ENCODE measurements at places on chromosomes 6 and 20.

DNA sequence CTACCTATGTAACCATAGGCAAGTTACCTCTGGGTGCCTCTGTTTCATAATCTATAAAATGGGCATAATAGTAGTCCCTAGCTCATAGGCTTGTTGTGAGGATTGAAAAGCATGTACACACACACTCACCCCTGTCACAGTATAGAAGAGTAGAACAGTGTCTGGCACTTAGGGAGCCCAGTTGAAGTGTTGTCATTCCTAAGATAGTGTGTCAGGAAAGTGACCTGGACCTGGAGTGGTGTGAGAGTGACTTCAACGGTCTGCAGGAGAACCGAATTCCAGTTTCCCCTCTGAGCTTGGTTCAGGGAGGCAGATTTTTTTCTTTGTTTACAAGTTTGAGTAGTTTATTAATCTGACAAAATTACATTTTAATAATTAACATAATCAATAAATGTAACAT lies 229.9 kb upstream of the MAP3K7 start:
- DNase-seq, result no peak

DNA sequence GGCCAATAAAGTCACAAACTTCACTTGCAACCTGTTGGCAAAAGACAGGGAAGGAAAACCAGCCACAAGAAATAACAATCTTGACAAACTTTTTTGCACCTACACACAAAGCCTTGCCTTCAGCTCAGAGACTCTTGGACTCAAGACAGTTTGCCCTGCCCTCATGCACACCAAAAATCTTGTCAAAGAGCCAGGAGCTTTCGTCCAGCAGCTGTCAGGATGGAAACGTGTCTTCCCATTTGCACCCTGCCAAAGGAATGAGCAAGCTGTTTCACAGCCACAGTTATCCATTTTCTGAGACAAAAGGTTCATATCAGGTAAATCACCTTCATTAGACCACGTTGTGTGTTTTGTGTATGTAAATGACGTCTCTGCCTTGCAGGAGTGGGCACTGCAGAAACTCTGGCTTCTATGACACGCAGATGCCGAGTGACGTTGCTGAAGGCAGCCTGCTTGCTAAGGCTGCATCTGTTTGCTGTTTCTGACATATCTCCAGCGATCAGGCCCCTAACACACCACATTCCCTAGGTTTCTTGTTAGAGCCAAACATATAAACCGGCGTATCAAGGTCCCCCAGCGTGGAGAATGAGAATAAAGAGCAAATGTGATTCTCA lies 193.4 kb downstream of the SYNDIG1 start:
- no peak for DNase-seq

DNA sequence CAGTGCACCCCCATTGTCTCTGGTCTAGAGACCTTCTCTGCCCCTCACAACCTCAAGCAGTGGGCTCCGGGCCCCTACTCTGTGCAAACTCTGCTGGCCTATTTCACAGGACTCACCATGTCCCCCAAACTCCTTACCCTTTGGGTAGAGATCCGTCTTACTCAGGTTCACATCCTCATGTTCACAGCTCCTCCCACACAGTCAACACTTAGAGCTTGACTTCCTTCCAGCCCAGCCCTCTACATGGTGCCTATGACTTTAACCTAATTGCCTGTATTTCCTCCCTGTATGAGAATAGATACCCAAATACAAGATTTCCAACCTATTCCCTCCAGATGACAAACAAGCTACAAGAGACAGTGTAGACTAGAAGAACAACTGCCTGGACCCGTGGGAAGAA lies 528.6 kb upstream of the JARID2 start:
- no peak for DNase-seq

DNA sequence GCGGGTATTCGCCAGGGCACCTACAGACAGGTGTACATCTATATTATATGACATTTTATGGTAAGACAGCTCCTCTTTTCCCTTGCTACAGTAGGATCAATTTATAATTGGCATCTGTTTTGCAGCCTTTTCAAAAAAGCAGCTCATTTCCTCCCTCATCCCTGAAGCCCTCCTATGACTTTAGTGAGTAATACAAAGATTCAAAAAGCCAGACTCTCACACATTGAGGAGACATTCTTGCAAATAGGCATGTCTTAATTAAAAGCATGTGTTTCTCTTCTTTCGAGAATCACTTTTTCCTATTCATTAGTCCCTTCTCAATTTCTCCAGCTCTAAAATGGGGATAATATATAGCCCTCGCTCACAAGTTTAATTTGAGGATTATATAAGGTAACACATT lies 283.4 kb downstream of the TBC1D7 start:
- DNase-seq, result no peak

DNA sequence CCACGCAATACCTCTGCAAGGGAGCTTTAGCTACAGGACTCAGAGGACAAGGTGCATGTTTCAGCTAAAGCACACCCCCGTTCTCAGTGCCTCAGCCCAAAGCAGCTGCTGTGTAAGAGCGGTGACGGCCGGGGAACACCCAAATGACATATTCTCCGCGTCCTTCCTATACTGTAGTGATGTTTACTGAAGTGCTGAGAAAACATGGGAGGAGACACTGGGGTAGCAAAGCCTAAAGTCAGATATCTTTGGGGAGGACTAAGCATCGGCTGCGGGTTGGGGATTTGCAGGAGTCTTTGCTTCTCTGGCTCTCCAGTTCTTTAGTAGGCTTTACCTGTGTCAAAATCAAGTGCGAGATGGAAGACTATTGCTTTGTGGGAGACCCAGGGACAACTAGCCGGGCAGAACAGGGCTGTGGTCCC lies 1.7 kb downstream of the SLC22A23 start:
- DNase-seq, result no peak

- DNase-seq, result no peak
Measured at GRCh38 chr20:49561256-49561655, 6.7 kb downstream of the PTGIS start.

DNA sequence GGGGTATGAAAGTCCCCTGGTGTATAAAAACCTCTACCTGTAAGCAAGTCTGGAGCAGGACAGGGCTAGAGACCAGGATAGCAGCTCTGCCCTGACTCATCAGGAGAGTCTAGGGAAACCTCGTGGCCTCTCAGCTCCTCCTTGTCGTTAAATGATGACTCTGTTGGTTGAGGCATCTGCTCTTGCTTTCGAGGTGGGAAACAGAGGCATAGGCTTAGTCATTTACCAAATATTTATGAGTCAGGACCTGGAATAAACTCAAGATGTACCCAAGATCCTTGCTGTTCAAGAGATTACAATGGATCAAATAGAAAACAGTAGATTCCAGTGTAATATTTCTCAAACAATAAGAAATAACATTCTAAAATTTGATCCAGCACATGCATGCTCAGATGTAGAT lies 5.5 kb downstream of the MANBAL start:
- DNase-seq, result peak; percentile 63

GRCh38 chr6:132513831-132514545 lies 1.1 kb upstream of the STX7 start:
- DNase-seq, result no peak

- no peak for DNase-seq
Measured at GRCh38 chr6:139852488-139853140, 478.2 kb upstream of the CITED2 start.

- no peak for DNase-seq
Measured at GRCh38 chr20:58854638-58855471, 2.3 kb downstream of the GNAS start.

GRCh38 chr6:130756824-130757223 lies 70.4 kb upstream of the SMLR1 start:
- no peak for DNase-seq

GRCh38 chr6:152054441-152054840 lies 247.0 kb downstream of the ESR1 start:
- DNase-seq, result no peak

GRCh38 chr6:121157906-121158305 lies 176.4 kb downstream of the TBC1D32 start:
- DNase-seq, result no peak

GRCh38 chr6:163600781-163601180 lies 186.3 kb downstream of the QKI start:
- no peak for DNase-seq

GRCh38 chr6:15247500-15248450 lies 1.9 kb downstream of the JARID2 start:
- DNase-seq, result no peak

DNA sequence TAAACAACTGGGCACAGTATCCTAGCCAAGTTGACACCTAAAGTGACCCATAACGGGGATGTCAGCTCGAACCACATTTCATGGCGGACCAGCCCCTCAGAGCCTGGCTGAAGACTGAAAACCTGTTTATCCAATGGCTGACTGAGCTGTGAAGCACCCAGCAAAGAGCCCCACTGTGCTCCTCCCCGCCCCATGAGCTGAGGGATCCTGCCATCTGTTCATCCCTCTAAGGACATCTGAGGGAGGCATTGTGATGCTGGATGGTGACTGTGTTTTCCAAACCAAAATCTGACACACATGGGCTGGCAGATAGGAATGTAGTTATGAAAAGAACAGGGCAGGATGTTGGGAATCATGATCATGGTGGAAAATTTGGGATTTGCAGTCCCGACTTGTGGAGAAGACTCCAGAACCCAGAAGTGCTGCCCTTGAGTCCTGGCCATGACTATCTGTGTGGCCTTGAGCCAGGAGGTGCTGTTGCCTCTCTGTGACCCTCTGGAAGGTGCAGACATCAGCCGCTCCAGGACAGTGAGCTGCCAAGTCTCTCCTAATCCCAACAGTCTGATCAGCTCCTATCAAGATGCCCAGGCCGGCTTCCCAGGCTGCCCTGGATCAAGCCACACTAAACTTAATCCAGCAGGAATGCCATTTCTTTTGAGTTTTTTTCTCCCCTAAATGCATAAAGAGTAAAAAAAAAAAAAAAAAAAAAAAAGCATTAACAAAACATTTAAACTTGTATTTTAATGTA lies 5.7 kb downstream of the EDN3 start:
- no peak for DNase-seq

GRCh38 chr6:45445749-45446549 lies 68.2 kb upstream of the SUPT3H start:
- peak; percentile 97 for DNase-seq

DNA sequence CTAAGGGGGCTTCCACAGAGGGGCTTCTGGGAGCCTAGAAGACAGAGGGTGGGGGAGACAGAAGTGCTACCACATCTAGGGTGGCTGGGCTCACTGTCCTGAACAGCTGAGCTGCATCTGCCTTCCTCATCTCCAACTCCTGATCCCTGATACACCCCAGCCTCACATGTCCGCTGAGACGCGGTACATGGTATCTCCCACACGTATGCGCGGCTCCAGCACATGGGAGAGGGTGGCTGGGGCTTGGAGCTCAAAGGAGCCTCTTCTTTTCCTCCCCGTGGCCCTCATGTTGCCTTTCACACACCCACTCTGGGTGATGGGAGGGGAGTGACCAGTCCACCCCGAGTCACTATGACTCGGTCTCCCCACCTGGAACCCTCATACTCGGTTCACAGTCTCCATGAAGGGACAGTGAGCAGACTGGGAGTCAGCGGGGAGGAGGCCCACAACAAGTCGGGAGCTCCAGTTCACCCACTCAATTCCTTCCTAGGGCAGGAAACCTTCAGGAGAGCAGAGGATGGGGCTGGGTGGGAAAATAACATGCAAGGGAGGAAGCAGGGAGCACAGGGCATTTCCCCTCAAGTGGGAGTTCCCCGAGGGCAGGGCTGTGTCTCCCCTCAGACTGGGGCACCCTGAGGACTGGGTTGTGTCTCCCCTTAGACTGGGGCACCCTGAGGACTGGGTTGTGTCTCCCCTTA lies 61.7 kb downstream of the MRPL14 start:
- no peak for DNase-seq

GRCh38 chr6:80214436-80215022 lies 108.1 kb downstream of the BCKDHB start:
- peak; percentile 41 for DNase-seq

GRCh38 chr6:132165677-132166076 lies 214.5 kb upstream of the CCN2 start:
- no peak for DNase-seq

DNA sequence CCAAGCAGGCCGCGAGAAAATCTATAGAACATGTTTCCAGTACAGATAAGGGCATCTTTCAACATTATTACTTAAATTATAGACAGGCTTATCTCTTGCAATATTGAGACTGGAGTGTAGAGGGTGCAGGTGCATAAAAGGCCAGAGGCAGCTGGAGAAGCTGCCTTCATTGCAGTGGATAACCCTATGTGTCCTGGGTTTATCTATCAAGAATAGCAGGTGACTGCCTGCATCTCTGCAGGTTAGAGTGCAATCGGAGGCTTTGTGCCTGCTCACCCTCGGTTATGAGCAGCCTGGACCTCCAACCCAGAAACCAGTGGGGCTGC lies 28.7 kb upstream of the ECI2 start:
- DNase-seq, result no peak

DNA sequence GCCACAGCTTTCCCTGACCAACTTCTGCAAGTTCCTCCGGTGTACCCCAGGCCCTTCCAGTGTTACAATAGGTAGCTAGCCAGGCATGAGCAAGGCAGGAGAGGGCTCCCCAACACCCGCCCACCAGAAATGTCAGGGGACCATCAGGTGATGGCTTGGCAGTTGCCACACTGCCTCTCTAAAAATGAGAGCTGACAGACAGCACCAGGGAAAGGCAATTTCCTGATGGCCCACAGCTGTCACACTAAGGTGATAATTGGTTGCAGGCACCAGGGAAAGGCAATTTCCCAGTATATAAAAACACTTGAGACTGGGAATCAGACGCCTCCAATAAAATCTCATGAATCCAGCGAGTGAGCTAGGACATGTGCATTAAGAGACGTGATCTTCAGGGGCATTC lies 49.9 kb downstream of the PXDC1 start:
- DNase-seq, result no peak

DNA sequence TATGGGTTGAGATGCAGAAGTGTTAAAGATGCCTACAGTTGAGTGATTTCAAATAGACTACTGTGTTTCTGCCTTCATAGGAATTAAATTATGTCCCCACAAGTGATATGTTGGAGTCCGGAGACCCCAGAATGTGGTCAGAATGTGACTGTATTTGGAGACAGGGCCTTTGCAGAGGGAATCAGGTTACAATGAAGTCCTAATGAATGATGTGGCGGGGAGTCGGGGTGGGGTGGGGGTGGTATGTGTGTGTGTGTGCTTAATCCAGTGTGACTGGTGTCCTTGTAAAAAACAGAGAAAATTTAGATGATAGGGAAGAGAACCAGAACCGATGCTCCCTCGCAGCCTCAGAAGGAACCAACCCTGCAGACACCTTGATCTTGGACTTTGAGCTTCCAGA lies 448.2 kb downstream of the QKI start:
- DNase-seq, result no peak

GRCh38 chr6:77324866-77325265 lies 138.4 kb downstream of the HTR1B start:
- no peak for DNase-seq

- DNase-seq, result no peak
Measured at GRCh38 chr20:38162878-38163875, 1.9 kb downstream of the TGM2 start.

GRCh38 chr20:57027777-57028176 lies 238.7 kb downstream of the BMP7 start:
- no peak for DNase-seq

GRCh38 chr20:44649126-44649525 lies 2.4 kb downstream of the ADA start:
- DNase-seq, result no peak

Data from smooth muscle cell of the brain vasculature (primary cell).